ENCODE measurements at places on chromosomes 2 and 18. TPM values are rescaled to one million over a fixed set of nuclear protein-coding genes. Genes with fewer than 3 reads are reported as not detected.

The AKAIN1 gene
- total RNA-seq = not detected

DNA sequence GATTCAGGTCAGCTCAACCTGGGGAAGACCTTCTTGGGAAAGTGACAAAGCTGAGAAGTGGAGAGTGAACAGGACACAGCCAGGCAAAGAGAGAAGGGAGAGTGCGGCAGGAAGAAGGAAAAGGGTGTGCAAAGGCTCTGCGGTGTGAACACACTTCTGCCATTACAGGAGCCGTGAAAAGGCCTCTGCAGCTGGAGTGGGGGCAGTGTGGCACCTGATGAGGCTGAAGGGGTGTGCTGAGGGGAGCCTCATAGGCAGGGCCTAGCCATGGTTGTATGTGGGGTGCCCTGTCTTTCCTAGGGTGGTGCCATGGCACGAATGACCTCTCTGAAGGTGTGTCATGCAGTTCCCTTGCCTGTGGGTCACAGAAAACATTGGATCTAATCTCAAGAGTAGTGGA is 347.6 kb downstream of the CYRIA start:
- no peak for DNase-seq

DNA sequence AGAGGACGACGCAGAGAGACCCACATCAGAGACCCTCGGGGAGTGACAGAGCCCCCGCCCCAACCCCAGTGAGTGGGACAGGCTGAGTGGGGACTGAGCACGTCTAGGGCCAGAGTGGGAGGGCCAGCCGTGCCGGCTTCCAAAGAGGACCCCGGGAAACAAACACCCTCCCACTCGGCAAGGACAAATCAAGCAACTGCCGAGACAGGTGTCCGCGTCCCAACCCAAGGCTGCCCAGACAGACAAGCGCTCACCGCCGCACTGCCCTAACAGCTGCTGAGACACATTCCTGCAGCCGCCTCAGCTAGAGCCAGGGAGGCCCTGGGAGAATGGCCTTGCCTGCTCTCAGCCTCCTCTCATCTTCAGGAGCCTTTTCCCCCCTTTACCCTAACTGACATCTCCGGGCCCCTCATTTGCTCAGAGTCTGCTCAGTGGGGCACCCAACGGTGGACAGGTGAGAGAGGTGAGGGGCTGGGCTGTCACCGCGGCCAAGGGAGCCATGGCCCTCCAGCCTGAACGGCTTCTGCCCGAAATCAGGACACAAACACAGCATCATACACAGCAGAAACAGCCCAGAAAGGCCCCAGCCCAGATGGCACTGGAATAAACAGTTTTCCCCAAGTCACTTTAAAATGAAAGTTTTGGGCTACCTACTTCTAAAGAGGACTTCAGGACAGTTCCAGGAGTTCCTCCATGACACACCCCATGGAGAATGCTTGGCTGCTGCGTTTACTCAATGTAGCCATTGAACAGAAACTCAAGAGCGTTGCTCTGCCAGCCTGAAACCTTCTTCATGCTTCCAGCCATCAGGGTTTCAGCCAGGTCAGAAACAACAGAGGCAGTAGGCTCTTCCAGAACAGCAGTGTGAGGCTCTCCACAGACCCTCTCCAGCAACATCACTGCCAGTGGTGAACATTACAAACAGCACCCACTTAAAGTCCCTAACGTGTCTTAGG is 23.6 kb downstream of the SLC66A2 start:
- peak; percentile 33 for DNase-seq

DNA sequence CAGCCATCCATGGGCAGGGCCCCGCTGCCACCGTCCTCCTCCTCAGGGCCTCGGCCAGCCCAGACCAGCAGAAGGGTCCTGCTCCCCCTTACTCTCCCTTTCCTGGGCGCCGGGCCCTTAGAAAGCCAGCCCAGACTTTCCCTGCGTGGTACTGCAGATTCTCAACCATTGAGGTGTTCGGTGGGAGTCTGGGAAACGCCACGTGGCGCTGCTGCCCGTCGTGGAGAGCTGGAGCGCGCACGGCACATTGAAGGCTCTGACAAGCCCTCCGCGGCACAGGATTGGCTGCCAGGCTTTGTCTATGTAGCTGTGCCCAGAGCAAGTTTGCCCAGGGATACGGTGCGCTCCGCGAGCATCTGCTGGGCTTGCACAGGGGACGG is 10.4 kb upstream of the KLHL30 start:
- peak; percentile 59 for DNase-seq

GRCh38 chr2:239465017-239466001 is 64.5 kb upstream of the HDAC4 start:
- DNase-seq = peak; percentile 93

GRCh38 chr18:12750076-12750714 is 47.4 kb downstream of the PSMG2 start:
- DNase-seq = no peak

GRCh38 chr18:40904295-40904694 is 1050.7 kb upstream of the PIK3C3 start:
- no peak for DNase-seq

DNA sequence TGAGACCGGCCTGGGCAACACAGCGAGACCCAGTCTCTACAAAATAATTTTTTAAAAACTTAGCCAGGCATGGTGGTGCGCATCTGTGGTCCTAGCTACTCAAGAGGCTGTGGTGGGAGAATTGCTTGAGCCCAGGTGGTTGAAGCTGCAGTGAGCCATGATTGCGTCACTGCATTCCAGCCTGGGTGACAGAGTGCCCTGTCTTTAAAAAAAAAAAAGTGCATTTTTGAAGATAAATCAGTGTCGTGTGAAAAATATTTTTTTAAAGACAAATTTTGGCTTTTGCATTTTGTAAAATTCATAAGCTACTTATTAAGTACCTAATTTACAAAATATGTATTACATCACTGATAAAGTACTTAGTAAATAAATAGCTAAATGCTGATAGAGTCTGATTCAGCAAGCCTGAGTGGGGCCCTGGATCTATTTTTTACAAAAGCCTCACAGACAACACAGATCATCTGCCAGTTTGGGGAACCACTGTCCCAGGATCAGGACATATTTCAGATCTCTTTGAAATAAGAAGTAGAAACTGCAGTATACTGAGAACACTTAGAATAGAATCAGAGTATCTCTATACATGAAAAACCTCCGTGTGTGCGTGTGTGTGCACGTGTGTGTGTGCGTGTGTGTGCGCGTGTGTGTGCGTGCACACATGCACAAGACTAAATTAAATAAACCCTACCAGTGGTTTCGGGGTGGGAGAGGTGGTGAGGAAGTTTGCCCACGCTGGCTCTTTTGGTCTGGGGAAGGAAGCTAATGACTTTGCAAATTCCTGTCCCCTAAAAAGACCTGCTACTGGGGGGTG is 61.6 kb downstream of the AAK1 start:
- no peak for DNase-seq

DNA sequence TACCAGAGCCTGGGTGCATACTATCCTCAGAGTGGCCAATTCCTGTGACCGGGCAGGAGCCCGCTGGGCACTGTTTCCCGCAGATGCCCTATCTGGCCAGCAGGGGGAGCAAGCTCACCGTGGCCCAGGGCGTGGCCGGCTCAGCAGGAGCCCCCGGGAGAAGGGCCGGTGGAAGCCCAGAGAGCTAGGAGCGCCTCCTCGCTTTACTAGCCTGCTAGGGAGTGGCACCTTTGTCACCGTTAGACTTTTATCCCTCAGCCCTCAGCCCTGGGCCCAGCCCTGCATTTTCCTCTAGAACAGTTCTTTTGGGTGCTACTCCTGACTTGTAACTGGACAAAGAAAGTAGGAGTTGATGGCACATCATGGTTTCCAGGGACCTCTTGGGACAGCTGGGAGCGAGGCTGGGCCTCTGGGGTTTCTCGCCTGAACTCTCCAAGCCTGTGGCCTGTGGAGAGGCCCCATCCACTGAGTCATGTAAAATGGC is 24.0 kb downstream of the TMEM177 start:
- DNase-seq = peak; percentile 73

DNA sequence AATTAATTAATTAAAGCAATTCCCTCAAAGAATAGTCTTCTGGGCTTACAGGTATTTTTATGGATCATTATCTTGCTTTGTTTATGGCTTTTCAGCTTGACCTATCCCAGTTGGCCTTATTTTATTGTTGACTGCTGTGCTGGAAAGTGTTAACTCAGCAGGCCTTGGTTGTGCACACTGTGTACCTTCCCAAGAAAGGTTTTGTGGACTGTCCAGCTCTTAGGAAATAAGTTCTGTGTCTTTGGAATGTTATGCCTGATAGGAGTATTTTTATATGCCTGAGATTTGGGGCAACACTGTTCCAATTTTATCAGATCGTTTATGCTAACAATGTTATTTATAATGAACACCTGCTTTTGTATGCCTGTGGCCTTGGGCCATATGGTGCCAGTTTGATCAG is 671.9 kb upstream of the ZNF804A start:
- no peak for DNase-seq

GRCh38 chr2:120761911-120762310 is 26.2 kb downstream of the GLI2 start:
- DNase-seq = peak; percentile 72

All from aorta (tissue), 5 donors.